ENCODE measurements at places on chromosomes 16 and 17.

DNA sequence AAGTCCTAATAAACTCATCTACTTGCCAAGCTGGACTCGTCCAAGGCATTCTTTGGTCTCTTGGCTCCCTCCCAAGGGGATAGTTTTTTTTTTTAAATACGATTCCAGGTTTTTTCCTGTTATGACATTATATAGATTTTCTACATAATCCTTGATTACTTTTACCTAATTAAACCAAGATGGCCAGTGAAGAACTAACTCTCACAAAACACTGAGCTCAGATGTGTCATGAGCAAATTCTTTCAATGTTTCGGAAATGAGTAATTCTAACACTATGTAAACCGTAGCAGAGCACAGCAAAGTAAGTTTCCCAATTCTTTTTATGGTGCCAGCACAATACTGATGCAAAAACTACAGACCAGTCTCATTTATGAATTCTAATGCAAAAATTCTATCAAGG is 1.8 kb downstream of the ZNF23 start:
- DNase-seq, result no peak

- peak; percentile 50 for DNase-seq
Observed at GRCh38 chr16:79598348-79599181, 2.0 kb downstream of the MAF start.

DNA sequence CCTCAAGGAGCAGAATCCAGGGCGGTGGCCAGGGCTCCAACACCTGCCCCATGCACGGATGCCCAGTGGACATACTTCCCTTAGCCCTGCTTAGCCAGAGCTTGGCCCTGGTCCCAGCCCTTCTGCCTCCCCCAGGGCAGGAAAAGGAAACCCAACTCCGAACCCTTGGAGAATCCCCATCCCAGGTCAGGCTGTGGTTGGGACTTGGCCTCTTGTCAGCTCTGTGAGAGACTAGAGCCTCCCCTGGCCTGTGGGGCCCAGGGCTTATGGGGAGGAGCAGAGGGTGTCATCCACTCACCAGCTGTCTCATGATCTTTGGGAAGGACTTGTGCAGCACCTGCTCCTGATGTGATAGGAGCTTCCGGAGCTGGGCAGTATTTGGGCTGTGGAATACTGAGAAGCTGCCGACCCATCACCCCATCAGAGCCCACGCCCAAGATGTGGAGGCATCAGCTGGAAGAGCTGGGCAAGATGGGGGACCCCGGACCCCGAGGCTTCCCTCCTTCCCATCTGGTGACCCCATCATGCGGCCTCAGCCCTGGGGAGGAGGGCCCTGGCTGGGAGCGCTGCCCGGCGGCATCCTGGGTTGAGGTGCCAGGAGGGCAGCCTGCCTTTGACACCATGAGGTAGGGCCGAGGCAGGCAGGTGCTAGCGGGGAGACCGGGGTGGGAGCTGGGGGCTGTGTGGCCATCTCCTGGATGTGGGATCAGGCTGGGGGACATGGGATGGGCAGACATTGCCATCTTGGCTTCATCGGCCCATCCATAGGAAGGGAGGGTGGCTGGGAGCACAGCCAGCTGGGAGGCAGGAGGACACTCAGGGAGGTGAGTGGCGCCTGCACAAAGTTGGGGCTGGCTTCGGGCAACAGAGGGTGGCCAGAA is 45.1 kb downstream of the TNFRSF13B start:
- DNase-seq, result no peak

DNA sequence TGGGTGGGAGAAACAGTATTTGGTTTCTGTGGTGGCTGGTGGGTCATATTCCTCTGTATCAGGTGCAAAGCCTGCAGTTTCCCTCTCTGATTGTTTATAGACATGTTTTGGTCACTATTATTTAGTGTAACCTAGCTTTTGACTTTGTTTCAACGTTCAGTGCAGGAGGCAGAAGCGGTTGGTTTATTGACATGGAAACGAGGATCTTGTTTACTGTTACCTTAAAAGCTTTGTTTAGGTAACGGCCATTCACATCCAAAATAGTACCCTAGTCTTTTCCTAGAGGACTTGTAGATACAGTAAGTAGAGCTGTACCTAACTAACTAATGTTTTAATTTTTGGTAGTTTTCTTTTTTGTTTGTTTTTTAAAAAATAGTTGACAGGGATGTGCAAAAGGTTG is 3.5 kb downstream of the MSI2 start:
- no peak for DNase-seq

- DNase-seq, result no peak
Observed at GRCh38 chr16:81797443-81797842, 18.4 kb downstream of the PLCG2 start.

DNA sequence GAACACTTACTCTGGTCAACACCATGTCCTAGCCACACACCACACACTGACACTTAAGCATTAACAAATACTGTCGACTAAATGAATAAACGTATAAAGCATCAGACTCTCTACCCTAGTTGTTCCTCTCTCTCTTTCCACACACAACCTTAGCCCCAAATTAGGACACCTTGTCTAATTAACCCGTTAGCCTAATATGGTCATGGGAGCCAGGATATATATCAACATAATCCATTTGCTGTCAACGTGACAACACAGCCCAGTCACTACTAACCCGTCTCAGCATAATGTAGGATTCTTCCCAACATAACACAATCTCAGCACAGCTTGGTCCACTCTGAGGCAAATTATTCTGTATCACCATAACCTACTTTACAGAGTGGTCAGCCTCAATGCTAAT is 2.2 kb downstream of the DVL2 start:
- no peak for DNase-seq

DNA sequence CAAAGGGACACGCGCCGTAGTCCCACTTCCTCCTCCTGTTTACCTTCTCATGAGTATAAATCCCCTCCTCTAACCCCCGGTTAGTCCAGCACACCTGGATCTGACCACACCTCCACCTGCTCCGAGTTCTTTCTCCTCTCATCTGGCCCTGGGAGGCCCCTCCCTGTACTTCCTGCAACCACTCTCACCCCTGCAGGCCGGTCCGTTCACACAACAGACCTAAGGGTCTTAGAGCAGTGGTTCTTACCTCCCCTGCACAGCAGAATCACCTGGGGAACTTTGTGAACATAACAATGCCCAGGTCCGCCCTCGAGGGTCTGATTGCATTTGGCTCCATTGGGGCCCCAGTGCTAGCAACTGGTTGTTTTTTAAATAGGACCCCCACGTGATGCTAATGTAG is 24.8 kb downstream of the TMEM114 start:
- DNase-seq, result no peak

DNA sequence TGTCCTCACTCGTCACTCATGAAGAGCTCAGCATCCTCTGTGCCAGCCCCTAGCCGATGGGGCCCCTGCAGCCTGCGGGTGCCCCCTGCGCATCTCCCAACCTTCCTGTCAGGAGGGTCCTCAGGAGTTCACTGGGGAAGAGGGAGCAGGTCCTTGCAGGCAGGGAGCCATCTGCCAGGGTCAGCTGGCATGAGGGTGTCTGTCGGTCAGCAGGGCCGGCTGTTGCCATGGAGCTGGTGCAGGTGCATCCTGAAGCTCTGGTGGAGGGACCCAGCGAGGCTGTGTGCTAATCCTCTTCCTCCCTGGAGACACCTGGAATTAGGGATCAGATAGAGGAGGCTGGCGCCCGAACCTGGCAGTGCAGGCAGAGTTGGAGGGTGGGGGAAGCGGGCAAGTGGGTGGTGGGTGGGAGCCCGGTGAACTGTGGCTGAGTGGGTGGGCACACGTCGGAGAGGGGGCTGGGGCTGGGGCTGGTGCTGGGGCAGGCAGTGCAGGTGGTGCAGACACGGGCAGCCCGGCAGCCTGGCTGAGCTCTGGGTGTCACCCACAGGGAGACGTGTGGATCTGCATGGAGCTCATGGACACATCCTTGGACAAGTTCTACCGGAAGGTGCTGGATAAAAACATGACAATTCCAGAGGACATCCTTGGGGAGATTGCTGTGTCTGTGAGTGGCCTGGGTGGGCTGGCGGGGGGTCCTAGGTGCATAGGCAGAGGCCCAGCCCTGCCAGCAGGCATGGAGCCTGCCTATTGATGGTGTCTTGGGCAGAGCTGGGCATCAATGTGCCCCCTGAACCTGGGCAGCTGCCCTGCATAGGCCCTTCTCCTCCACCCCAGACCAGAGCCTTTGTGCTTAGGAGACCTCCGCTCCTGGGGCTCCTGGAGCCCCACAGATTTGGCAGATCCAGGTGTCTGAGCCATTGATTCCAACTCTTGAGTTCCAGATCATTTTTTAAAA is 17.4 kb downstream of the MAP2K3 start:
- DNase-seq, result no peak

- DNase-seq, result no peak
Observed at GRCh38 chr16:12294471-12294870, 317.9 kb downstream of the SNX29 start.

DNA sequence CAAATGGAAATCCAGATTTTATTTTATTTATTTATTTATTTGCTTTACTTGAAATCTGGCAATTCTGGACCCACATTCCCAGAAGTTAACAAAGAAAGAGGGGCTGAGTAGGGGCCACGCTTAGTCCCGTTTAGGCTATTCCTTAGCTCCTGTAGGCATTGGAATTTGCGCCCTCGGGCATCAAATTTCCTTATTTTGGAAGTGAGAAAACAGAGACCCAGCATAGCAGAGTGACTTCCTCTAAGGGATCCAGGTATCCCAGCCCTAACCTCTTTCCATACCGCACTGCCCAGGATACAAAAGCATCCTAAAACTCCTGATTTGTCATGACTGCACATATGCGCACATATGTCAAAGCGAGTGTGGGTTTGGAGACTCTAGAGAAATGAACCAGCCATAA is 19.0 kb upstream of the SMG1 start:
- DNase-seq, result no peak

- no peak for DNase-seq
Observed at GRCh38 chr16:64865069-64865696, 256.7 kb downstream of the CDH11 start.

DNA sequence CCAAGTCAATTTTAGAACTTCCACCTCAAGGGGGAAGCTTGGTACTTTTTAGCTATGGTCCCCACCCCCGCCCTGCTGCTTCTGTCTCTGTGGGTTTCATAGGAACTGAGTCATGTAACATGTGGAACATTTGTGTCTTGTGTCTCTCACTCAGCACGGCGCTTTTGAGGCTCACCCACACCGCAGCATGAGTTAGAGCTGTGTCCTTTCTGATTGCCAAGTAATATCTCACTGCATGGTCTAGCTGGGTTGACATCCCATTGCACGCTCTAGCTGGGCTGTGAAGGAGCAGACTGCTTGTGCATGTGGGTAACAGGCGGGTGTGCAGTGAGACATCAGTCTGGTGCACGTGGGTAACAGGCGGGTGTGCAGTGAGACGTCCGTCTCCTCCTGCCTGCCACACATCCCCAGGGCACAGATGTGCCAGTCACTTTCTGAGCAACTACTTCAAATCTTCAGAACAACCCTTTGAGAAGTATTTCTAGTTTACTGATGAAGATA is 26.4 kb upstream of the SLC7A5 start:
- peak; percentile 64 for DNase-seq

DNA sequence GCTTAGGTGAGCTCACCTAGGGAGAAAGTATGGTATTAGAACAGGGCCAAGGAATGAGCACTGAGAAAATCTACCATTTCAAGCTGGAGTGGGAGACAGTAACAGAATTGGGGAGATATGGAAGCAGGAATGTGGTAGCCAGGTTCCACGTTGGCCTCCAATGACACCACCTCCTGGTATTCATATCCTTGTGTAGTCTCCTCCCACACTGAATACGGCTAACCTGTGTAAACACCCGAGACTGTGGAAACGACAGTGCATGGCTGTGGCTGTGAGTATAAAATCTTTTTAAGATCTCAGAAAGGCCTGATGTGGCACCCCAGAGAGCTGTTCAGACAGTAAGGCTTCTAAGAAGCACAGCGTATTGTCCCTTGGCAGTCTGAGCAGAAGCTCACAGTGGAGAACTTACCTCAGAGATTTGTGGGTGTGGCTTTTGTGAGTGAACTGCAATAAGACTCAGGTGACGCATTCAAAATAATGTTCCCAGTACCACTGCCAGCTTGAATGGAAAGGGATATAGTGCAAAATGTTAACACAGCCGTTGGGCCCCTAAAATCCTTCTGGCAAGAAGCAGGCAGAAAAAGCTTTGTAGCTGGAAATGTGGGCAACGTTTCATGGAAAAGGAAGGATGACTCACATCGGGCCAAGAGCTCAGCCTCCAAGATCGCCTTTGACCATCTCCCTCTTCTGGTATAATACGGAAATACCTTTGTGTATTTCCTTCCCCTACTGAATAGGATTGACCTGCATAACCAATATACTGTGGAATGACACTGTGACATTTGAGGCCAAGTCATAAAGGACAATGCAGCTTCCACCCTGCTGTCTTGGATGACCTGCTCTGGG is 14.4 kb downstream of the SDR42E1 start:
- no peak for DNase-seq

DNA sequence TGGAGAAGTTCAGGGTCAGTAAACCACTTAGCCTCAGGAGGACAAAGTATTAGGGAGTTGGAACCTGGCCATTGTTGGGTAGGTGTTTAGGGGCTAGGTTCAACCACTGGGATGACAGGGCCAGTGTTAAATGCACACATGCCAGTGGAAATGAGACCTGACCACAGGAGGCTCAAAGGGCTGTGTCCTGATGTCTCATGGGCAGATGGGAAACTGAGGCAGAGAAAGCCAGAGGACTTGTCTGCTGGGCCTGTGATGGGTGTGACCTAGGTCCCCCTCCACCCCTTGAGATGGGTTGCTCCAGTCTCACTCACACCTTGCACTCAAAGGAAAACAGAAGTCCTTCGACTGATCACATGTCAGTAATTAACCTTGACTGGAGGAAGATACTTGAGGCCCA is 16.0 kb downstream of the CPNE2 start:
- DNase-seq, result no peak

- DNase-seq, result no peak
Observed at GRCh38 chr17:75773121-75773807, 8.3 kb upstream of the GALK1 start.

- DNase-seq, result no peak
Observed at GRCh38 chr17:66098040-66098439, 93.9 kb downstream of the CEP112 start.

- DNase-seq, result peak; percentile 62
Observed at GRCh38 chr16:79599837-79600637, 500 bp downstream of the MAF start.

- DNase-seq, result no peak
Observed at GRCh38 chr17:9959377-9959981, 54.4 kb upstream of the RCVRN start.

- peak; percentile 59 for DNase-seq
Observed at GRCh38 chr17:41917679-41918313, 955 bp downstream of the ACLY start.

DNA sequence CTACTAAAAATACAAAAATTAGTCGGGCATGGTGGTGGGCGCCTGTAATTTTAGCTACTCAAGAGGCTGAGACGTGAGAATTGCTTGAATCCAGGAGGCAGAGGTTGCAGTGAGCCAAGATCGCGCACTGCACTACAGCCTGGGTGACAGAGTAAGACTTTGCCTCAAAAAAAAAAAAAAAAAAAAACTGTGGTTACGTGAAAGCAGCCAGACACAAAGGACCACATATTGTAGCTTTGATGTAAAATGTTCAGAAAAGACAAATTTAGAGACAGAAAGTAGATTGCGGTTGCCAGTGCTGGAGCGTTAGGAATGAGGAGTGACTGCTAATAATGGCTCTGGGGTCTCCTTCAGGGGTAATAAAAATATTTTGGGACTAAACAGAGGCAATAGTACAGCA is 4.0 kb upstream of the MEAK7 start:
- DNase-seq, result peak; percentile 50
